Neural crest cell (in vitro differentiated cells): ENCODE measurements at places on chromosomes 4 and X.

DNA sequence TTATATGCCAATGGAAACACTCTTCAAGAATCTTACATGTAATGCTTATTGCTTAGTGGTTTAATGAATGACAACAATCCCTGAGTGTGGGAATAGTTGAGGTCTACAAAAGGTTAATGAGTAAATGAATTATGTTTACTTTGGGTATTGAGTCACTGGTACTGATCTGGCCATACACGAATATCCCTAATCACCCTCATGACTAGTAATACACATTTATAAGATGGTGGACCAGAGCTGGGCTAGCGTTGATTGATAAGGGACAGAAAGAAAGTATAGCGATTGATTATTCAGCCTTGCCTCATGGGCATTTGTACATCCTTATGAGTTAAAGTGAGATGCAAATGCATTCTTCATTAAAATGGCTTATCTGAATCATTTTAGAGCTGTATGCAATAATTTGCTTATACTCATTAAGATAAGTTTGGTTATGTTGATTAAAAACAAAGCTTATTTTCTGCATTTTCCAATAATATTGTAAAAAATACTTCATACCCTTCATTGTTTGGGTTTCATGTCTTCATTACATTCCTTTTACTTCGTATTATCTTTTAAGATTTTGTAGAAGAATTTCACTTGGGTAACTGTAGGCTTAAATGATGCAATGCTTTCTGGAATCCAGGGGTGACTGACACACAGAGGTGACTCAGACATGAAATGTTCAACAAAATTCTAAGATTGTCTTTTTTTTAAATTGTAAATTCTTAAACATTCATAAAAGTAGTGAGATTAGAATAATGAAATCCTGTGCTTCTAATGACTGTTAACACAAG lies 47.4 kb downstream of the FGF2 start:
- DNase-seq, result no peak

DNA sequence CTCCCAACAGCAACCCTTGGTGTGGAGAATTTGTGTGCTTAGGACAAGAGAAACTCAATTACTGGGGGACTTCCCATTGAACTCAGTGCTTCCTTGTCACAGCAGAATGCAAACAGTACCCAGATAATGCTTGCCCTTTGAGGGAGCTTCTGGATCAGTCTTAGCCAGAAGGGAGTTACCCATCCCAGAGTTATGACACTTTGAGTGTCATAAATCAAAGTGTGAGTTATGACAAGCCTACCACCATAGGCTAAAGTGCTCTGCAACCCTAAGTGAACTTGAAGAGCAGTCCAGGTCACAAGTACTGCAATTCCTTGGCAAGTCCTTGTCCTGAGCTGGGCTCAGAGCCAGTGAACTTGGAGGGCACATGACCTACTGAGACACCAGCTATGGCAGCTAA lies 1513.9 kb upstream of the PCDH10 start:
- no peak for DNase-seq

GRCh38 chrX:112947981-112948615 lies 107.5 kb upstream of the AMOT start:
- no peak for DNase-seq

DNA sequence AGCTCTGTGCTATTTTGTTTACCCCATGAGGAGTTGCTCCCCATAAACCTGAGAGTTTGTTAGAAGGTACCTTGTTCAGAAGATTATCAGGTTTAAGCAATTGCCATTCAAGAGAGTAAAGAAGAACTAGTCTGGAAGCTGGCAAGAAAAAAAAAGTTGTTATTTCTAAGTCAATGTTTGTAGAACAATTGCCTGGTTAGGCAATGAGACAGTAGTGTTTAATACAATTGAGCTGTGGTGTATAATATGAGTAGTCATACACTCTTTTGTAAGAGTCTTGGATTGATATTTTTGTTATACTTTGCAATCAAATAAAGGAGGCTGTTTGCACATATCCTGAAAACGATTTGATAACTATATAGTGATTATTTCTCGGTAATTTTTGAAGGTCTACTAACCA lies 44.7 kb downstream of the GALNT7 start:
- DNase-seq, result no peak

- no peak for DNase-seq
Observed at GRCh38 chr4:6767748-6768538, 14.6 kb upstream of the KIAA0232 start.

DNA sequence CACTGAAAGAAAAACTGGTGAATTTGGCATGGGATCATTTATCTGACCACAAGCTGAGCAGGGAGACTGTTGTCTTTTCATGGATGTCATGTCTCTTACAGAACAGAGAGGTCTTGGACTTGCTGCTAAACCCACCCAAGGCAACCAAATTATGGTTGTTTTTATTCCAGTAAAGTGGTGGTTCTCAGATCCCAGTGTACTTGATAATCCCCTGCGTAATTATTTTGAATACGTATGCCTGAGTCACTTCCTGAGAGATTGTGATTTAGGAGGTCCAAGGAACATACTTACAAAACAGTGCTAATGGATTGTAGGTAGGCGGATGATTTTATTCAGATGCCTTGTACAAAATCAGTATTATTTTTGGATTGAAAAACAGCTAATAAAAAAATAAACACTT lies 585.6 kb downstream of the IL1RAPL1 start:
- no peak for DNase-seq

DNA sequence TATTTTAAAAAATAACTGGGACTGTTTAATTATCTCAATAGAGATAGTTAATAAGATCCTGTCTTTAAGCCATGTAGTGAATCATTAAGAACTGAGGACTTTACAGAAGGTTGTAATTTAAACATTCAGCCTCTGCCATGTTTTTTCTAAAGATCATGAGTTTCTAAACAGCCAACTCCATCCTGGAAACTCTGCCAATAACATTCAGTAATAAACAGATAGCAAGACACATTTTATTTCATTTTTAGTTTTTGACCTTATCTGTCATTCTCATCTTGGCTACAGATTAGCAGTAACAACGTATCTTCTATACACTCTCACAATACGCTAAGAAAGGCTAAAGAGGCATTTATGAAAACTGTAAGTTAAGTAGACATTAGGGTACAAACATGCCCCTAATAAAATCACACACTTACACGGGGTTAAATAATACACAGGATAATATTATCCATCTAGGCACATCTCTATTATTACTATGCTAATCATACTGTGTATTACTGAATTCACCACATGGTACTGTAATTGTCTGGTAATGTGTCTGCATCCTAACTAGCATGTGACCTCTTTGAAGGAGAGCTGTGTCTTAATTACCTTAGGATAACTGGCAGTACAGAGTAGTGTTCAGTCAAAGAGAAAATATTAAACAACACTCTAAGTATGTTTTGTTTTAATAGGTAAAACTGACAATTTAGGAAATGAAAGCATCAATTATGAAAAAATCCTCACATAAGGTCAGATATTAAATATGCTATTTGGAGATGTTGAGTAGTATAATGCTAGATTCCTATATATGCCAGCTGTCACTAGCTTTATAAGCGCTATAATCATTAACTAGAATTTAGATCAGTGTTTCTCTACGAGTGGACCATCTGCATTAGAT lies 122.4 kb upstream of the NAP1L5 start:
- no peak for DNase-seq

DNA sequence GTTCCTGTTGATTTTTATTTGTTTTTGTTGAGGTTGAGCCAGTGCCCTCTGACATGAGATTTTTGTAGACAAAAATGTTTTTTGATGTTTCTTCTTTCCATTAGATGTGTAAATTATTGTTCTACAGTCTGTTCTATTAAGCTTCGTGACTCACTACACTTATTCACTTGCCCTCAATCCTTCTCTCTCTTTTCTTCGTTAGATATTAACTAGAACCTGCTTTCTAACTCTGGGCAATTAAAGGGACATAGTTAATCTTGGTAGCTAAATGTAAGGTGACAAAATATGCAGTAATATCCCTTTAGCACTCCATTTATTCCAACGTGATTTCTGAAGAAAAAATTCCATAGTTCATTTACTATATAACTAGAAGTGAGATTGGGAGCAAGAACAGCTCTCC lies 333.9 kb downstream of the PDHA2 start:
- DNase-seq, result no peak

GRCh38 chr4:60721685-60722084 lies 478.4 kb upstream of the ADGRL3 start:
- no peak for DNase-seq

- DNase-seq, result no peak
Observed at GRCh38 chrX:150767475-150768131, 74.4 kb downstream of the MTMR1 start.

DNA sequence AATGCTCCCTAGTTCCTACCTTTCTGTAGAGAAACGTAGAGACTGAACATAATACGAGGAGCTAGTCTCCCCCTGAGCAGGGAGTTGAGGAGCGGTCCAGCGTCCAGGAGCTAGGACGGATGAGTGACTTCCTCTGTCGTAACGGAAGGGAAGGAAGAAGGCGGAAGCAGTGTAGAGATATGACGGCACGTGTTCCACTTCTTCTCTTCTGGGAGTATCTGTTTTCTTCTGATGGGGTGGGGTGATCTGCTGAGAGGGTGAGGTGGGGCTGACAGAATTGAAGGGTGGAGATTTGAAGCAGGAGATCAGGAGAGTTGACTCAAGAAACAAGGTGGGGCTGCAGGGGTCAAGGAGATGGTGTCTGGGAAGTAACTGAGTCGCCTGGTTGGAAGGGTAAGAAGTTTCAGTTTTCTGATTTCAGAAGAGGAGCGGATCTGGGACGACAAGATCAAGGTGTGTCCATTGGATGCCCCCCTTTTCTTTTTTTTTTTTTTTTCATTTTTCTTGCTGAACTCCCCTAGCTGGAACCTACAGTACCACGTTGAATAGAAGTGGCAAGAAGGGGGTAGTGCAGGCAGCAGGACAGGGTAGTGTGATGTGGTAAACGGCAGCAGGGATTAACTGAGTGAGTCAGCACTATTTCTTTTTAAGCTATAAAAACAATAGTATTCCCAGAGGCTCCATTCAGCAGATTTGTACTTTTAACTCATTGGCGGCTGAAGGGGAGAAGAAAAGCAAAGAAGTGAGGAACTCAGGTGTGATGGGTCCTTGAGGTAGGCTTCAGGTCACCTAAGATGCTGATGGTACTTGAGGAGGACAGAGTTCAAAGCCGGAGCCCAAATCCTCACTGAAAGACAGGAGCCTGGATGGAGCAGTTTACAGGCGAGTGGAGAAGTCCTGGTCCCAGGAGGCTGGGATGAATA lies 50.8 kb upstream of the SETD7 start:
- no peak for DNase-seq

GRCh38 chr4:99180382-99181070 lies 36.4 kb upstream of the ADH4 start:
- DNase-seq, result no peak

- no peak for DNase-seq
Observed at GRCh38 chrX:118325453-118325852, 20.5 kb upstream of the WDR44 start.

- DNase-seq, result no peak
Observed at GRCh38 chrX:8042304-8042703, 115.1 kb upstream of the PNPLA4 start.

GRCh38 chrX:111308039-111308438 lies 37.8 kb upstream of the CAPN6 start:
- DNase-seq, result no peak

- DNase-seq, result no peak
Observed at GRCh38 chr4:68864438-68865187, 48.8 kb downstream of the UGT2B10 start.
